Globus pallidus (tissue), 1 donor: ENCODE measurements at places on chromosomes 4 and X.

DNA sequence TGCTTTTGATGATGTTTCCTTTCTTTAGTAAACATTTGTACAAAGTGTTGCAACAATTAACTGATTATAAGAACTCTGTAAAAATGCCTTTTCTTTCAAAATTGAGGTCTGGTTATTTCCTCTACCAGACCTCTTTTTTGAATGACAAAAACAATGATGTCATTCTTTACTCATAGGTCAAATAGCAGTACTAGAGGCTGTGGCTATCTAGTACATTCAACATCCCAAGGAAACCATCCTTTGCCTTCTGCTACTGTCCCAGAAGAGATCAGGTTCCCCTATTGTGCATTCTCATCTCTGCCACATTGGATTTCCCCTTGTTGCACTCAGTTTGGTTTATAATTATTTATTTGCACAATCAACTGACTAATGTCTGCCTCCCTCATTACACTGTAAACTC, 19.1 kb upstream of the MAD2L1 start:
- no peak for DNase-seq

DNA sequence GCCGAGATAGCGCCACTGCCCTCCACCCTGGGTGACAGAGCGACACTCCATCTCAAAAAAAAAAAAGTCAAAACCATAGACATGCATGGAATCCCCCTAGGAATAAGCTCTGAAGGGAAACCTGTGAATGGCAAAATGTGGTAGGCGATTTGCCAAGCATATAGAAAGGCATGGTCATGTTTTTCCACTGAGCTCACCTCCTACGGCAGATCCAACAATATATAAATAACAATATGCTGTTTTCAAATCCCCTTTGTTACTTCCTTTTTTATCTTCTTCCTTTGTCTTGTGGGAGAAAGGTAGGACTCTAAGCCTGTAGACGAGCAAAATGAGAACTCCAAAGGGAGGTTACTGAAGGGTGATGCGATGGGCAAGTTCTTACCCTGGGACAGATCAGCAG, 219.0 kb downstream of the PALLD start:
- no peak for DNase-seq

- DNase-seq: no peak
Observed at GRCh38 chr4:108399610-108400265, 220.6 kb upstream of the RPL34 start.

- DNase-seq: no peak
Observed at GRCh38 chrX:10022580-10023245, 55.6 kb downstream of the CLDN34 start.

- DNase-seq: no peak
Observed at GRCh38 chr4:100391863-100392262, 126.0 kb downstream of the EMCN start.

DNA sequence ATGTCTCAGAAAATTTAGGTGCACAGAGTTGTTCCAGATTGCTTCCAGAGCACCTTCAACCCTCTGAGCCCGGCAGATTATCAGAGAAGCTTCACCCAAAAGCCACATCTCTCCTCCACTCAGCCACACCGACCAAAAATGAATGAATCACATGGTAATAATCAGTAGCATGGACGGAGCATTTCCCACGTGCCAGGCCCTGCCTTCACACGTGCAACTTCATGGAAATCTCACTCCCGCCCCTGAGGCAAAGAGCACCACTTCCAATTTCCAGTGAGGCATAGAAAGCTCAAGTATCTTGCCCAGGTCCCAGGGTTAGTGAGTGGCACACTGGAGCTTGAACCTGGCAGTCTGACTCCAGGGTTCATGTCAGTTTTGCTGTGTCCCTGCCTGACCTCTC, 56.5 kb downstream of the RELL1 start:
- DNase-seq: no peak

DNA sequence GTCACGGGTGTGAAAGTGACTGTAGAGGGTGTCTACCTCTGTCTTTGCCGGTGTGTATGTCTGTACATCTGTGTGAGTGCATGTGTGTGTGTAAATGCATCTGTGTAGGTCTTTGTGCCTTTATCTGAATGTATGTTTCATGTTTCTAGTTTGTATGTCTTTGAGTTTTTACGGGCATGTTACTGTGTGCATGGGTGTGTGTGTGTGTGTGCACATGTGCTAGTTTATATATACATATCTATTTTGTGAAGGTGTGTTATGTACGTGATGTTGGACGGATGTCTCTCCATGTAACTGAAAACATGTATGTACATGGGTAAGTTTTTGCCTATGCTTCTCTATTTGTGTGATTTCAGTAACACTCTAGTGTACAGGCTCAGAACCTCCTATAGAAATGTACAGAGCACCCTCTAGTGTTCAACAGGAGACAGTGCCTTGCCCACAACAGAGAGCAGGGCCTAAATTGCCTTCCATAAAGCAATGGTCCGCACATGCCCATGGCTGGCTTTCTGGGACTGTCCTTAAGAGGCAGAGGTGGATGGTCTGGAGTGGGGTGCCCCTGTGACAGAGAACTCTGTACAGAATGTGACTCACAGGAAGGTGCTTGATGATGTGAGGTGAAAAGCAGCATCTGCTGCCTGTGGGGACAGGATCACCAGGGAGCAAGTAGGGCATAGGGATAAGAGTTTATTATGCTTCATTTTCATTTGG, 343.5 kb downstream of the RAPGEF2 start:
- peak; percentile 75 for DNase-seq

GRCh38 chr4:185597532-185598188, 62.4 kb upstream of the PDLIM3 start:
- peak; percentile 83 for DNase-seq

GRCh38 chr4:132737344-132737743, 411.8 kb upstream of the PCDH10 start:
- no peak for DNase-seq

DNA sequence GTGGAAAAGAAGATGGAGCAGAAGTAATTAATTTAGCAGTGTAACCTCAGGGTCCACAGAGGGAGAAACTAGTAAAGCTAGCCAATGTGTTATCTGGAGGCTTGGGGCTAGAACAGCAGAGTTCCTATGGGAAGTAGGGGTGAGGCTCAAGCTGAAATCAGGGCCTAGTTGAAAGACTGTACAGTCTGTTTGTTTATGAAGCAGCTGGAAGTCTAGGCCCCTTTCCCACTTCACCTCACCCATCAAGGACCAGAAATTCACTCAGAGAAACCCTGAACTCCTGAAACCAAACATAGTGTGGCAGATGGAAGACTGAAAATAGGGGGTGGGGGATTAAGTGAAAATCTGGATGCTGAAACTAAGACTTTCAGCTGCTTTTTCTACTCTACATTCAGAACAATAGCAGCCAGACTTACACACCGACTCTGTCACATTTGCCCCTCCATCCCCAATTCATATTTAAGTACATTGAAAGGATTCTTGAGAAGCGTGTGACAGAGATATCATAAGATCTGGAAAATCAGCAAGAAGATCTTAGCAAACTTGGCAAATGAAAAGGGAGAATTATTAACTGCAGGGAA, 32.6 kb upstream of the FAM241A start:
- no peak for DNase-seq

GRCh38 chr4:28254003-28254402, 1393.4 kb downstream of the STIM2 start:
- DNase-seq: no peak

- no peak for DNase-seq
Observed at GRCh38 chr4:149702414-149703293, 113.0 kb downstream of the IQCM start.

DNA sequence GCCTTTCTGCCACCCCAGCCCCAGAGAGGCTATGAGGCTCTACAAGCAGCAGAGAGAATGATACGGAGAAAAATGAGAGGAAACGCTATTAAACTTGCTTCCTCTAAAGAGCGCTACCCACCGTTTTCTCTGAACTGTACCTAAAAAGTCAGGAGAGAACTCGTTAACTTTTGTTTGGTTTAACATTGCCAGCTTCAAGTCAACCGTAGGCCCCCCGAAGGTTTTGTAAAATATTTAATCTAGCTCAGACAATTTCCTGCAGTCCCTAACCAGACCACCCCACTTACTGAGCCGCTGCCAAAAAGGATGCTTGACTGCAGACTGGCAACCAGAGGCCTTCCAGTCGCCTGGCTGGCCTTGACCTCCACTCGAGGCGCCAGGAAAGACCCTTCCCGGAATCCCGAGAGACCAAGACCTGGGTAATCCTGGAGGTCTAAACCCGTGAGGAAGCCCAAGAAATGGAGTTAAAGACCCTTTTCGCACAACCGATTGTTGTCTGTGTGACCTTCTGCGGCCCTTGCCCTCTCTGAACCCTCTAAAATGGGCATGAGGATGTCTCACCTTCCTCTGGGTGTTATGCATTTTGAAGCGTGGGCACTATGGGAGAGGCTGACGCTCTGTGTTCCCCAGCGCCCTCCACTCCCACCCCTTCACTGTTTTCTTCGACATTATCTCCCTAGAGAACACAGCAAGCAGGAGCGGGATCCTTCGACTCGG, 86.3 kb downstream of the BCOR start:
- DNase-seq: no peak

GRCh38 chr4:80229590-80229989, 32.3 kb downstream of the PRDM8 start:
- no peak for DNase-seq

- DNase-seq: no peak
Observed at GRCh38 chr4:10462876-10463275, 5.7 kb upstream of the ZNF518B start.

- DNase-seq: peak; percentile 16
Observed at GRCh38 chrX:37926700-37927099, 79.3 kb upstream of the DYNLT3 start.

DNA sequence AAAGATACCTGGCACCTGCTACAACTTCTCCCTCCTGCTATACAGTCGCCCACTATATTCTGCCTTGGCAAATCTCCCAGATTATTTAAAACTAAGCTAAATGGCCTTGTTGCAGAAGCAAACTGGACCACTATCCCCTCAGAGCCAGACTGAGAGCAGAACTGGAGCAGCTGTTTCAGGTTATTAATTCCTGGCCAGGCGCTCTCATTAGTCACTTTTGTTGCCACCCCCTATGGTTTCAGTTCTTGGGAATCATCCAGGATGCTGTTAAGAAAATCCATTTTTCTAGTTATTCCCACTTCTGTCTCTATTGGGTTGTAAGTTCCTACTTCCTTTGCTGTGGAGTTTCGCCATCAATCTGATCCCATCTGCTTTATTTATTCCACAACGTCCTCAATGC, 30.1 kb downstream of the ADGRA3 start:
- no peak for DNase-seq

GRCh38 chrX:118594697-118595420, 99.2 kb downstream of the DOCK11 start:
- no peak for DNase-seq

DNA sequence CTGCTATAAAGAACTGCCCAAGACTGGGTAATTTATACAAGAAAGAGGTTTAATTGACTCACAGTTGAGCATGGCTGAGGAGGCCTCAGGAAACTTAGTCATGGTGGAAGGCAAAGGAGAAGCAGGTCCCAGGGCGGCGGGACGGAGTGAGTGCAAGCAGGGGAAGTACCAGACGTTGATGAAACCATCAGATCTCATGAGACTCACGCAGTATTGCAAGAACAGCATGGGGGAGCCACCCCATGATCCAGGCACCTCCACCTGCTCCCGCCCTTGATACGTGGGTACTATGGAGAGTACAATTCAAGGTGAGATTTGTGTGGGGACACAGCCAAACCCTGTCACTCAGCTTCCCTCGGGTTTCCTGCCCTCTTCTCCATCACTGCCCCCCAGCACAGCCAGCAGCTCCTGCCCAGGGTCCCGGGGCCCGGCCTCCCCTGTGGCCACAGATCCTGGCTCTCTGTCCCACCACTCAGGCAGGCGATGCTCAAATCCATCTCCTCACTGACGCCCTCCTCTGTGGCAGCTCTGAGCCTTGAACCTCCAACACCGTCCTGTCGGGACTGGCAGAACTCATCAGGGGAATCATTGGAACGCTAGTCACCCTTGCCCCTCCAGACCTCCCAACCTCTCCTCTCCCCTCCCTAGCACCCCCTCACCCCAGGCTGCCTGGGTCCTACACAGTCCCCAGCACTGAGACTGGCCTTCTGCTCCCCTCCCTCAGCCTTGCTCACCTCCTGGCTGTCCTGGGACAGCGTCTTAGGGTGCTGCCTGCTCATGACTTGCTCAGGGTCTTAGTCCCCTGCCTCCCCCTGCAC, 37.6 kb downstream of the FGFRL1 start:
- DNase-seq: no peak

DNA sequence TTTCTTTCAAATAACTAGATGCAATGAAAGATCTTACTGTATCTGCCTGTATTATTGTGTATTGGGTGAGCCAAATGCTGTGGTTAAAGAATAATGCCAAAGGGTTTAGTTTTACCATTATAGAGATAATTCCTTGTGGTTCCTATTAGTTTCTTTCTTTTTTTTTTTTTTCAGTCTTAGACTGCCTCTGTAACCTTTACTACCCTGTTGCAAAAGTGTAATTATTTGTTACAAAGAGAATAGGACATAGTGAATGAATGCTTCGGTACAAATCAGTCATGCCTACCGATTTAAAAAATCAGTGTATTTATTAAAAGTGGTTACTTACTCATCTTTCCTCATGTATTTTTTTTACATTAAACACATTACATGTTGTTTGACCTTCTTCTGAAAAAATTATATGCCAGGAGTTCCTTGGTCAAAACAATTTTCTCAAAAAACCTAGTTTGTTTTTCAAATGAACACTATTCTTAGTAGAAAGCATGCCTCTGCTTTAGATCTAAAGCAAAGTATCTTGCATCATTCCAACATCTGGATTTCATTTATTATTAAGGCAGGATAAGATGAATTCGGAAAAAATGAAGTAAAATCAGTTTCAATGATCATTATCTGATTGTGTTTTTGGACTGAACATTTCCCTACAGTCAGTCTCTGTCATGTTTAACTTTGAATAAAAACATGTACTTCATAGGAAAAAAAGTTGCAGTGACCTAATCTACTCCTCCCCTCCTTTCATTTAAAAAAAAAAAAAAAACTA, 21.2 kb upstream of the SYNPO2 start:
- no peak for DNase-seq

DNA sequence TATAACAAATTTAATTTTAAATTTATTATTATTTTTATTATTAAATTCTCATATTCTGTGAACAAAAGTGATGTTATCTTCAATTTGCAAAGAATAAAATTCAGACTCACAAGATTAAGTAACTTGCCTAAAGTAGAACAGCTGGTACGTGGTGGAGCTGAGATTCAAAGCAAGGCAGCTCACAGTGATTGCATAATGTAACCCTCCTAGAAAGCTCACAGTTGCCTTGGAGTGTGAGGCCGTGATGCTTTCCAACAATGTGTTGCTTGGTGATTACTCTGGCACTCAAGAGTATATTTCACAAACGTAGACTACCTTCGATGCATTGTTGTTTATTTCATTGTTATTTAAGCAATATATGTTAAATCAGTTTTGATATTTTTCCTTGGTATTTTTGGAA, 1039.2 kb upstream of the PABPC4L start:
- no peak for DNase-seq

- no peak for DNase-seq
Observed at GRCh38 chr4:2793586-2794485, 951 bp downstream of the SH3BP2 start.

DNA sequence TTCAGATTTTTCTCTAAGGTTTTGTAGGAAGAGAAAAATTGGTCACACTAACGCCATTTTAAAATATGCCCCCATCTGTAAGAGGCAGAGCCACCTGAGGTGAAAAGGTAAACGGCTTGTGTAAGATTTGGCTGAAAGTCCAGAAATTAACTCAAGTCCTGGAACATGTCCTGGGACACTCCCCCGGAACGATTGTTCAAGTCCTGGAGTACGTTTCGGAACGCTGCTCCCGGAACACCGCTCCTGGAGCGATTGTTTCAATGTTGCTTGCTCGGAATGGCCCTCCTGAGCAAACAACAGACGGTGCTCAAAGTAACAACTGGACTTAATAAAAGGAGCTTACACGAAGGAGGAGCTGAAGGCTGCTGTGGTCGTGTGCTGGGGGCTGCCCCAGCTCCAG, 796.5 kb upstream of the SLIT2 start:
- no peak for DNase-seq
